ENCODE measurements at places on chromosomes 4 and X.
A peak's percentile ranks its signal among the peaks of the same experiment; 100 is the strongest.

DNA sequence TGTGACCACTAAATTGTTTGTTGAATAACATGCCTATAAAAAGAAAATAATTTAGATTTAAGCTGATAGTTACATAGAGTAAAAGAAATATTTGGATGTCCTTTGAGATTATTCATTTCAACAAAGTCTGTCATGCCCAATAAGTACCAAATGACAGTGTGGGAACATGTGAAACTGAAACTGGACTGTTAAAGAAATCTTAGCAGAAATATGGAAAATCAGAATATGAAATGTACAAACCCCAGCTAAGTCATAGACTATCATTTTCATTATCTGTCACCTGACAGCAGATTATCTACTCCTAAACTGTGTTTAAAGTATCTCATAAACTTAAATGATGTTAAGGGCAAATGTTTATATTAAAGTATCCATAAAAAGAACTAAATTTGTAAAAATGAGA lies 437.8 kb upstream of the FAM241A start:
- DNase-seq: no peak

DNA sequence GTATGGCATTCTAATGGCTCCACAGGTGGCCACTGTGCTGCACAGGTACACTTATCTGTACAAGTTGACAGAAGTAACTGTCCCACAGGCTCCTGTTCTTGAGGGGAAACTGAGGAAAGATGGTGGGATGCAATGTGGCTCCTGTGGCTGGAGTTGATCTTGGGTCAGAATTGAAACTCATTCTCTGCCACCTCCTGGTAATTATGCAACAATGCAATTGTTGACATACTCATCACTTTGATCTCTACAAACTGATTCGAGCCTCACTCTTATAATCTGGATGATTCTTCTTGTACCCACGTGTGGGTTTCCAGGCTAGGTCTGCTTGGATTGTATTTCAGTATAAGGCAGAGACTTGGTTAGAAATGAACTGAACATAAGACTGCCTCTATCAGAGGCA lies 148.8 kb downstream of the CCNG2 start:
- DNase-seq: no peak

DNA sequence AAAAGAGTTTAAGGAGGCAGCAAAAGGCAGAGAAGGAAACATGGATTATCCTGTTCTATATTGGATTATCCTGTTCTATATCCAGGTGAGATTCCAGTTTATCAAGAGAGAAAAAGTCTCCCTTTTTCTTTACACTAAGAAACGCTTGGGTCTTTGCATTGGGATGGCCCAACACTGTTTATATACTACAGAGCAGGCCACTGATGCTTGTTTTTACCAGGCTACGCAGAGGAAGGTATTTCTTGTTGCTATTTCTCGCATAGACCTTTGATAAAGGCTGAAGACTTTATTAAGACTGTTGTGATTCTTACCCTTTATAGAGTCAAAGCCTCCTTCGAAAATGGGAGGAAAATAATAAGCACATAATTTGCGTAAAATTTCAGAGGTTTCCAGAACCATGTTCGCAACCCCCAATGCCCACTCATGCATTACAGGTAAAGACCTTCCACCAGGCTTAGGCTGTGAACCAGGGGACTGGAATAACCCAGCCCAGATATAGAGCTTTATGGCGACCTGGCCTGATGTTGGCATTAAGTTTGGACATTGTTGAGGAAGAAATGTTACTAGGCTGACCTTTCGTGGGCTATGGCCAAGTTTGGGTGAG lies 218.3 kb downstream of the PTTG2 start:
- DNase-seq: no peak

DNA sequence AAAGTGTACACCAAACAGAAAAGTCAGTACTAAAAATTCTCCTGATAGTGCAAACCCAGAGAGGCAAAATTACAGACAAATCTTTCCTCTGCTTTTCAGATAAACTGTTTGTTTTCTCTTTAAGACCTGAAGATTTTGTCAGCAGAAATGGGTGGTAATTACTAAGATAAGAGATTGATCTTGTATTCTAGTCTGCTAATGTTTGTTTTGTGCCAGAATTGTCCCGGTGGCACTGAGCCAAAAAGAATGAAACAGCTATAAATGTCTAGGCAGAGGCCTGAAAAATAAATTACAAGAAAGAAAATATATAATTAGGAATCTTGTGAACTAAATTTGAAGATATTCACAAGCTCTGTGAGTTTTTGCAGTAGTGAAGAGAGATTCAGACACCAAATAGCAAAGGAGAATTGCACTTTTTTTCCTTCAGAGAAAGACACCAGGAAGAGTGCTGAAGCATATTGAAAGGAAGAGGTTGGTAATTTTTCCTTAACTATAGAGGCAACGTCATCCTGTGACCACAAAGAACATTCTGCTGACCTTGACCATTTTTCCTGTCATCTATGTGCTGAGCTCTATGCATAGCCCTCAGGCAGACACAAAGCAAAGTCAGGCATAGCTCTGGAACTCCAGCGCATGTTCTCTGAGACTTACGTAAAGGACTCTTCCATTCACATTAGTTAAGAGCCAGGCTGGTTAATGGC lies 314.5 kb upstream of the RASGEF1B start:
- DNase-seq: peak; percentile 59

DNA sequence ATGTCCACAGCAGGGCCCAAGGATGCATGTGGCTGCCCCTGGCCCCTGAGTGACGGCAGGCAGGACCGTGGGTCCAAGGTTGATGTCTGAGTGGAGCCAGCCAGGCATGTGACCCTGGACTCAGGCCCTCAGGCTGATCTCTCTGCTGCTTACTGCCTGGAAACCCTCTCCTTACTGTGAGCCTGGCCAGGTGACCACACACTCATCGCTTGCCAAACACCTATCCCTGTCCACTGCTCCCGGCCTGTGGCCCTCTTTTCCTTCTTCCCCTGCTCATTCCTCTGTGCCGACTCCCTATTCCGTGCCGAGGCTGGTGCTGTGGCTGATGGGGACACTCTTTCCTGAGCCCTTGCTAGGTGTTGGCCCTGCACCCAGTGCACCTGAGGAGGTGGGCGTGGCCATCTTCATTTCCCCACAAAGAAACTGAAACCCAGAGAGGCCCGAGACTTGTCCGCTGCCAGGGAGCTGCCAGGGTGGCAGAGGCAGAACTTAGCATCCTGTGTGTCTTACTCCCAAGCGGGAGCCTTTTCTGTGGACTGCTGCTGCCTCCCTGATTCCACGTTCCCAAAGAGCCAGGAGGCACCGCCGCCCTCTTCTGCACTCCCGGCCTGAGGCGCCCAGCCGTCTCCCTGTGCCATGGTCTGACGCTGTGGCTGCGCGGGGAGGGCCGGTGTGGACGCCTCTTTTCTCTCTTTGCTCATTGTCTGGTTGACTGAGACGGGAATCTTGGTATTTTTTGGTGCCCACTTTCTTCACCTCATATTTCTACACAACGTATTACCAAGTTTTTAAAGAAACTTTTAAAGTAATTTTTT lies 11.2 kb upstream of the RNF4 start:
- DNase-seq: peak; percentile 46

DNA sequence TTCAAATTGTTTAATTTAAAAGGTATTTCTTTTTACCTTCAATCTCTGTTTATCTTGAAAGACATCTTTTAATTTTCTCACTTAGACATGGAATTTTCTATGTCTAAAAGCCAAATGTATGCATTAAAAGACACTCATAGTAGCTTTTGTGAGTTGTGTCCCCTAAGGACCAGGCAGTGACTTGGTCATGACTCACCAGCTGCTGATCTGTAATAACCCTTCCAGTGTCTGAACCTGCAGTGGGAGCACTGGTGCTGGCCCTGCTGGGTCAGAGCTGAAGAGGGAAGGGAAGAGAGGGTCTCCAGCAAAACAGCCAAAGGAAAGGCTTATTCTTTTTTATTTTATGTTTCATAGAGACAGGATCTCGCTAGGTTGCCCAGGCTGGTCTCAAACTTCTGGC lies 31.1 kb upstream of the SH3D19 start:
- DNase-seq: no peak

DNA sequence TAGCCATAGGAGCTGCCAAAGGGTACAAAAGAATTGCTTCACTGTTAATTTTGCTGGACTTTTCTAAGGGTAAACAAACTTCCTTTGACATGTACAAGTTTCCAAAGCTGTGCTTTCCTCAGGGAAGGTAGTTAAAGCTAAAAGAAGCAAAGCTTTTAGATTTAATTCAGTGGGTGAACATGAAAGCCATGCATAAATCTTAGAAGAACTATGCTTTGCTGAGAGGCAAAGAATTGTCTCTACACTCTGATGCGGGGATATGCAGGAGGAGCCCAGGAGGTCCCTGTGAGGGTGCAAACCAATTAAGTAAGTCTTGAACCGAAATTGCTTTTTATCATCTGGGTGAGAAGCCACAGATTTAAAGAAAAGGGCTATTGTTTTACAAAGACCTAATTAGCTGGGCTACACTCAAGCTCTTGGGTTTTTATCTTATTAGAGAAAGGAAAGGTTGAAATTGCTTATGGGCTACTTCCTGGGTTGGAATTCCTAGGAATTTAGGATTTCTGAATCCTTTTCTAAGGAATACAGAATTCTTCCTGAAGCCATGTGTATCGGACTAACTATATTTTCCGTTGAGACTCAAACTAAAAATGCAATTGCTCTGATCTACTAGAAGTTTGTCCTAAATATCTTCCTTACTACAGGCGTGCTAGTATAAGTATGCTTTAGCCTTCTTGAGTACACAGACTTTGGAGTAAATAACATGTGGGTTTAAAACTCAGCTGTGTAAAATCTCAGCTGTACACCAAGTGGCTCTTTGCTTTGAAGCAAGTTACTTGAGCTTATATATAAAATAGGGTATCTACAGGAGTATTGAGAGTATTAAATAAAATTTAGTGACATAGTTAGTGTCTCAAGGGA lies 188.4 kb upstream of the ANK2 start:
- DNase-seq: no peak

DNA sequence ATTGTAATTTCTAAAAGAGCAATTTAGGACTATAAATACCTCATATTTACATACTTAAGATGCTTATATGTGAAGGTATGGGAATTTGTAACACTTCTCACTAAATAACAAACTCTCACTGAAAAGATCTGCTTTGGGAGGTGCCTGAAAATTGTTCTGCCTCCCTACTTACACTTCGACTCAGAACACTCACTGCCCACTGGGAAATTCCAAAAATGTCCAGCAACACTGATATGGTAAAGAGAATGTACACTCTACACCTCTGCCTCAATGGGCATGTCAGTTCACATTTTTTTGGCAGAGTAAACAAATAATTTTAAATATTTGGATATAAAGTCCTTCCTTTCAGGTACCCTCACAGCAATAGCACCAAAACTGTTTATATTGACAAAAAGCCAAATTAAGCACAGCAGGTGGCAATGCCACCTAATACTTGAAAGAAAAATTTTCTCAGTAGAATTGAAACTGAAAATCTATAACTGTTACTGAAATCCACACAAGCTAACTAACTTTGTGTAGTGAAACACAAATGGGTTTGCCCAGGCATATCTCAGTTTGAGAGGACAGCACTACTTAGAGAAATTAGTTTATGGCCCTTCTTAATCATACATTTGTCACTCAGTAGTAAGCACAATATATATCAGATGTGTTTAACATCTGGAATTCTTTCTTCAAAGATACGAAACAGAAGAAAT lies 67.1 kb downstream of the PRDM5 start:
- DNase-seq: no peak

DNA sequence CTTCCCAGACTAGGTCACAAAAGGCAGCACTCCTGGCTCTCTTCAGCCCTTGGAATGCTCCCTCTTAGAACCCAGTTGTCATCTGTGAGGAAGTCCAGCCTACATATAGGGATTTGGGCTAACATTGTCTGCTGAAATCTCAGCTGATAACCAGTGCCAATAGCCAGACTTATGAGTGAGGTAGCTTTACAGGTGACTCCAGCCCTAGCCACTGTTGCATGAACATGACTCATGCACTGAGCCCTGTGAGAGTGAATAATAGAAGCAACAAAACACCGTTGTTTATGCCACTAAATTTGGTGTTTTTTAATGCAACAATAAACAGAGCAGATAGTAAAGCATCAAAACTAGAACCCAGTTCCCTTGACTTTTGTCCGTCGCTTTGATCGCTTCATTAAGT lies 433.2 kb downstream of the STIM2 start:
- no peak for DNase-seq

GRCh38 chrX:42967681-42968300 lies 189.8 kb upstream of the PPP1R2C start:
- DNase-seq: no peak

GRCh38 chr4:115453416-115453815 lies 340.0 kb upstream of the NDST4 start:
- DNase-seq: peak; percentile 11

GRCh38 chr4:6165766-6166165 lies 34.6 kb downstream of the JAKMIP1 start:
- DNase-seq: no peak

DNA sequence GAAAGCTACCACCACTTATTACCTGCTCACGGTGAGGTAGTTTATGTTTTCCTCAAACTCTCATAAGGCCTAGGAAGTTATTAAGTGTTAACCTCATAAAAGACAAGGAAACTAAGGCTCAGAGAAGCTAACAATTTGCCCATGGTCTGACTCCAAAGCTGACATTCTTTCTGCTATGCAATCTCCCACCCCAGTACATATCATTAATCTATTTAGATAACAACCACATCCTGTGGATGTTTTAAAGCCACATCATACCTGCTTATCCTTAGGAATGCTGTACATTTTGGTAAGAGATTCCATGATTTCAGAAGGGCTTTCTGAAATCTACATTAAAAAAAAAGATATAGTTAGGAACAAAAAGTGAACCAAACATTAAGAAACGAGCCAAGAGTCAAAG lies 55.4 kb downstream of the HUWE1 start:
- DNase-seq: peak; percentile 1

GRCh38 chr4:93867416-93868001 lies 39.0 kb downstream of the ATOH1 start:
- DNase-seq: no peak

- DNase-seq: no peak
Measured at GRCh38 chr4:87045234-87045558, 110.4 kb downstream of the AFF1 start.

- peak; percentile 54 for DNase-seq
Measured at GRCh38 chr4:186685767-186686183, 37.9 kb downstream of the FAT1 start.

Data from small intestine (tissue), 16 donors.